Adipocyte (in vitro differentiated cells): ENCODE measurements at places on chromosomes 5 and 9.

DNA sequence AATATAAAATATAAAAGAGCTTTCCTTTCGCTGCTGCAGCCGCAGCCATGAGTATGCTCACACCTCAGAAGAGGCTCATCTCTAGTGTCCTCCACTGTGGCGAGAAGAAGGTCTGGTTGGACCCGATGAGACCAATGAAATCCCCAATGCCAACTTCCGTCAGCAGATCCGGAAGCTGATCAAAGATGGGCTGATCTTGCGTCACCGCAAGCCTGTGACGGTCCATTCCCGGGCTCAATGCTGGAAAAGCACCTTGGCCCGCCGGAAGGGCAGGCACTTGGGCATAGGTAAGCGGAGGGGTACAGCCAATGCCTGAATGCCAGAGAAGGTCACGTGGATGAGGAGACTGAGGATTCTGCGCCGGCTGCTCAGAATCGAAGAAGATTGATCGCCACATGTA lies 12.6 kb upstream of the PRDM12 start:
- no peak for DNase-seq

DNA sequence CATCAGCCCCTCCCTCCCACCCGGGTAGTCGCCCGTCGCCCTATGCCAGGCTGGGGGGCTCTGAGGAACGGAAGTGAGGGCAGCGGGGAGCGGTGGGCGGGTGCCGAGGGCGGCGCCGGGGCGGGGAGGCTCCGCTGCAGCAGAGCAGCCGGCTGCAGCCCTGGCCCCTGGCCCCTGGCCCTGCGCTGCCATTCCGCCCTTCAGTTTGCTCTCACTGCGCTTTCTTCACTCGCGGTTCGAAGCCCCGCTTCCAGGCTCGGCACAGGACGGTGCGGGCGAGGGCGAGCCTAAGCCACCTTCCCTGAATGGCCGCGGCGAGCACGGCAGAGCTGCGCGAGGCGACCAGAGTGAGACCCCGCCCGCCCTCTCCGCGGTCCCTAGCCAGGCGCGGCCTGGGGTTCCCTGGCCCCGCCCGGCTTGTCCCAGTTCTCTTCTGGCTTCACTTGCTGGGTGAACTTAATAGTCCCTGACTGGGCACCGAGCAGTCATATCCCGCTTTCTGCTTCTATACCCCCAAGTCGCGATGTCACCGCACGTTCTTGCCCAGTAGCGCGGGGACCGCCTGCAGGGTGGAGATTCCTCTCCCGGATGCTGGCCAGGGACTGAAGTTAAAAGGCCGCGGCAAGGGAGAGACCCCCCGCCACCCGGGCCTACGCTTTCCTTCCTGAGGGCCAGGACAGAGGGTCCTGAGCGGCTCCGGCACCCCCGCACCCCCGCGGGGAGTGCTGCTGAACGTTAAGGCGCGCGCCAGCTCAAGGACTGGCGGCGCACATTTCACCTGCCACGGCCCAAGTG lies 623 bp upstream of the TRIM36 start:
- peak; percentile 54 for DNase-seq

DNA sequence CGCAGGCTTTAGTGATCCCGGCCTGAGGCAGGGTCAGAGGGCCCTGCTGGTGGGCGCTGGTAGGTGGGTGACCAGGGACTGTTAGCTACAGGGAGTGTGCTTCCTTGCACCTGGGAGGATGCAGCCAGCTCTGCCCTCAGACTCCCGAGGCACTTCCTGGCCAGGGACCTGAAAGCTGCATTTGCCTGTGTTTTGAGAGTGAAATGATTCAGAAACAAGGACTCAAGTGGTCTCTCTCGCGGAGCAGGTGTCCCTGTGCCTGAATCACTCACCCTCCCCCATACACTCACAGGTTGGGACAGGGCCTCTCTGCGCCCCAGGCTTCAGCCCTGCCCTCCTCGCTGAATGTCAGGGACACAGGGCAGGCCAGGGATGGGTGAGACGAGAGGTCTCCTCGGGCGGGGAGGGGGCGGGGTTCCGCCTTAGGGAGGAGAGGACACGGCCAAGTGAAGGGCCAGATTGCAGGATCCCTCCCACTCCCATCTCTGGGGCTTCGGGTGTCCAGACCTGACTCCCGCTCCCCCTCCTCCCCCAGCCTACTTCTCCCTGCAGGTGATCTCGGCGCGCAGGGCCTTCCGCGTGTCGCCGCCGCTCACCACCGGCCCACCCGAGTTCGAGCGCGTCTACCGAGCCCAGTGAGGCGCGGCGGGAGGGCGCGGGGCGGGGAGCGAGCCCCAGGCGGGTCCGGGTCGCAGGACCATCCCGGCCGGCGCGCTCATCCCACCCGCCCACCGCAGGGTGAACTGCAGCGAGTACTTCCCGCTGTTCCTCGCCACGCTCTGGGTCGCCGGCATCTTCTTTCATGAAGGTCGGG lies 1.5 kb downstream of the LTC4S start:
- peak; percentile 25 for DNase-seq

GRCh38 chr5:35149041-35149440 lies 81.2 kb downstream of the PRLR start:
- no peak for DNase-seq

- DNase-seq, result no peak
Observed at GRCh38 chr5:44390351-44390750, 1.1 kb upstream of the FGF10 start.

- DNase-seq, result no peak
Observed at GRCh38 chr9:37127018-37127417, 6.6 kb downstream of the ZCCHC7 start.

DNA sequence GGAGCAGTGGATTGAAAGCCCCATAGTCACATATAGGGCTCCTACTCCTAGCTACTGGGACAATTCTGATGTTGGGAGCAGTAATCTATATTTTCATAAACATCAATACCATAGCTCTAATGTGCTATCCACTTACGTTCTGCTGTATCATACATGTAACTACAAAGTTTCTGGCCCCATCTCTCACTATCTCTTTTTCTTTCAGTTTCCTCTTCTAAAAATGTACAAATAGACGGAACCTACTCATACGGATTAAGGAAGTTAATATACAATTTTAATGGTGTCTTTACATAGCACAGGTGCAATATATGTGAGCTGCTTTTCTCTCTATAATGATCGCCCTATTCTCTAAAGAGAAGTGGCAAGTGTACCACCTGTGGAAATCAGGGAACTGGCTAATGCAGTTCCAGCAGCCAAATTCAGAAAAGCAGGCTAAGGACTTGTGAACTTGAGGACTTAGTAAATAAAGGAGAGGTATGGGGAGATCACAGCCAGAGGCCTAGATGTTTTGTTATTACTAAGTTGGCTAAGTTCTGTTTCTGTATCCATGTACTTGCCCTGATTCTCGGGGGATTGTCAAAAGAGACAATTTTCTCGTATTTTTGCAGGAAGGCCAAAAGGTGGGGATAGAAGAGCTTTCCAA lies 1021.9 kb downstream of the CDH12 start:
- DNase-seq, result no peak

DNA sequence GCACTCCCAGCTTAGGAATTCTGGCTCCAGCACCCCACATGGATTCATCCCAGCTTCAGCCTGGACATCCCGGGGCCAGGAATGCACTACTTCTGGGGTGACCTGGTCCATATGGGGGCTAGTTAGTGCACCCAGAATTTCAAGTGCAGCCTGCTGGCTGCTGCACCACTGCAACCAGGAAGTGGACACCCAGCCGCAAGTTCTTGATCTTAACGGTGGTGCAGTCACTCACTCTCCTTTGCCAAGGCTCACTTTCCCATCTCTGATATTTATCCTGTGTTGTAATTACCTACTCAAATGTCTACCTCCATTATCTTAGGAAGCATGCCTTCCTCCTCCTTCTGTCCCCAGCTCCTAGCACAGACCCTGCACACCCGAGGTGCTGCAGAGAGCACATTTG lies 26.2 kb upstream of the RAB14 start:
- no peak for DNase-seq

GRCh38 chr5:141351591-141351990 lies 1.7 kb downstream of the PCDHGB1 start:
- DNase-seq, result no peak

DNA sequence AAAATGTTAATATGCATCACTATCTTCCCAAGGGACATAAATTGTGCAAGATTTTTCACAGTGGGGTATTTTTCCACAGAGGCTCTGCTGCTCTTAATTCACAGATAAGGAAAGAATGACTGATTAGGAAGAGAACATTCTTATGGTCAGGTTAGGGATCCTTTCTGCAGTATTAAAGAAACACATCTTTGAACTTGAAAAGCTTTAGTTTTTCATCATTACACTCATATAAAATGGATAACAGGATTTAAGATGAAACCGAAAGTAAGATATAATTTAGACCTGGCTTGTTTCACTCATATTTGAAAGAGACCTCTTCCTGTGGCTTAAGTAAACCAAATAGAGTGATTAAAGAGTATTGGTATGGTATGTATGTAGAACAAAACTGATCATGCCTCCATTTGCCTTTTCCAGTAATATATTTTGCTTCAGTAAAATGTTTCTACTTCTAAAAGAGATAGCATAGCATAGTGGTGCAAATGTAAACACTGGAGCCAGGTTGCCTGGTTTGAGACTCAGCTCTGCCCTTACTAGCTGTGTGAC lies 160.0 kb downstream of the PRR16 start:
- peak; percentile 65 for DNase-seq

DNA sequence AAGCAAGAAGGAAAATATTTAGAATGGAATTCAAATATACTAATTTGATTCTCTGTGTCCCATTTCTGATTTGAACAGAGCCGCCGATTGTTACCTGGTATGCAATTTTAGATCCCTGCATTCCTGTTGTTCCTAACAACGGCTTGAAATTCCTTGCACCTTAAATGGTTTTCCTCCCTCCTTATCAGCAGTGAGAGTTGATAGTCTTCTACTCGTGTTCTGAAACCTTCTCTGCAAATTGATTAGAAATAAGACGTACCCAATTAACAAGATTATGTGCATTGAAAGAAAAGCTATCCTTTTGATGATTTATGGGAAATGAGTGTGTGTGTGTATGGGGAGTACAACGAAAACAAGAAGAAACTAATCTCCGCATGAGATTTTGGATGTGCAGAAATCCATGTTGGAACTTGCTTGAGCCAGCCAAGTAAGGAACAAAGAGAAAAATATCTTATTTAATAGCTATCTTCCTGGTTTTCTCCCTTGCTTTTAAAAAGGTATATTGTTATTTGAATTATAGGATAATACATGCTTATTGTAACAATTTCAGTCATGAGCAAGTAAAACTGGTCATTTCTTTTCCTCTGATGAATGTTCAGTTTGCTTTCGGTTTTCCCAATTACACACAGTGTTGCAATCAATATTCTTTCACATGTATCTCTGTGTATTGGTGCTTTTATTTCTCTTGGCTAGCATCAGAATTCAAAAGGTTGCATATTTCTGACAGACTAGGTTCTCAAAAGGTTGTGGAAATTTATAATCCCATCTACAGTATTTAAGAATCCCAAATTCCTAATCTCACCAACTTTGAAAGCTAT lies 211.1 kb upstream of the ACTBL2 start:
- peak; percentile 55 for DNase-seq

DNA sequence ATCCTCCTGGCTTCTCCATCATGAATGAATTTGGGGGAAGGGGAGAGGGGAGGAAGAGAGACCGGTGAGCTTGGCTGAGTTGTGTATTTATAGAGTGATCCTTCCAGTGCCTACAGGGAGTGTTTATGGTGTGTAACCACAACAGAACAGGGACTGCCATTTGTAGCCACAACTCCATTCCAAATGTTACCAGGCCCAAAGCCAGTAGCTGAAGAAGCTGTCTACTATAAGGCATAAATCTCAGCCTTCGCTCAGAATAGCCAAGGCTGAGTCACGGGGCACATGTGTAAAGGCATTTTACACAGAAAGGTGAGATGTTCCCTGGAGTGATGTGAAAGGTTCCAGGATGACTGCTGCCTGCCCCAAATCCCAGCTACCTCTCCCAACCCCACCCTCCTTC lies 2.5 kb downstream of the TMEM252 start:
- no peak for DNase-seq

DNA sequence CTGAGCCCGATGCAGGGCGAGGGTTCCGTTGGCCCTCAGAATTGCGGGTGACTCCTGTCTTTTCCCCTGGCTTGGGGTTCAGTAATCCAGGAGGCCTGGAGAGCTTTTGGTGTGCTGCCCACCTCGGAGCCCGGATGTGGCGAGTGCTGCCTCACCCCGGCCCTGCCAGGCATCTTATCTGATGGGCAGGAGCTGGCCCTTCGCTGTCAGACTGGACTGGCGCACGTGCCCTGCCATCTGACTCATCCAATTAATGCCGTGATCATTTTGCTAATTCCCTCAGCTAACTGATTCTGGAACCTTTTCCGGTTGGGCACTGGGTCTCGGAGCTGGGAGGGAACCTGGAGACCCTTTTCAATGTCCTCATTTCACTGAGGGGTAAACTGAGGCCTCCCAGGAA lies 34.6 kb downstream of the RXRA start:
- DNase-seq, result no peak

GRCh38 chr5:77734885-77735284 lies 41.3 kb downstream of the TBCA start:
- no peak for DNase-seq

- peak; percentile 31 for DNase-seq
Observed at GRCh38 chr9:79185866-79186265, 385.9 kb upstream of the TLE4 start.

DNA sequence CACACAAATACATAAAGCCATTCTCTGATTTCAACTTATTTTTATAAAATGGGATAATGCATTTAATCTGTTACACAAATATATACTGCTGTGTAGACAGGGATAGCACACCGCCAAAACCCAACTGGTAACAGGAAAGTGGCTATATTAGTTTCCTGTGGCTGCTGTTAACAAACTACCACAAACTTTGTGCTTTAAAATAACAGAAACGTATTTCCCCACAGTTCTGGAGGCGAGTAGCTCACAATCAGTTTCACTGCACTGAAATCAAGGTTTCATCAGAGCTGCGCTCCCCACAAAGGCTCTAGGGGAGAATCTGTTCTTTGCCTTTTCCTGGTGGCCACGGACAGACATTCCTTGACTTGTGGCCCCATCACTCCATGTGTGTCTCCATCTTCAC lies 94.0 kb downstream of the MLLT3 start:
- DNase-seq, result no peak

GRCh38 chr5:76415855-76416254 lies 12.8 kb downstream of the IQGAP2 start:
- DNase-seq, result no peak

DNA sequence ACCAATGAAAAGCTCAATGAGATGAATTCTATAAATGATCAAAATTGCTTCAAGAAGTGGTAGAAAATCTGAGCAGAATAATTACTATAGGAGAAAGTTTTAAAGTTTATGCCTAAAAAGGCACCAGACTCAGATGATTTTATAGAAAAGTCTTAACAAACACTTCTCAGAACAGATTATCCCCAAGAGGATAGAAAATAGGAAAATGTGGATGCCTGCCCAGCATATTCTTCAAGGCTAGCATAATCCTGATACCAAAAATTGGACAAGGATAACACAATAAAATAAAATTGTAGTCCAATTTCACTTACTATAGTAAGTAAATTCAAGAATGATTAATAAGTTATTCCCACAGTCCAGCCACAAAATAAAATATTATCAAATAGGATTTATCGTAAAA lies 397.0 kb downstream of the NR2F1-AS1 start:
- no peak for DNase-seq

GRCh38 chr5:143361438-143361837 lies 42.0 kb downstream of the NR3C1 start:
- DNase-seq, result no peak
